Stimulated activated CD4-positive, alpha-beta T cell treated with anti-CD3 and anti-CD28 coated beads, TNF-alpha, amount 100 ng/mL, for 48 hours (primary cell): ENCODE measurements at places on chromosomes 7 and 10.

DNA sequence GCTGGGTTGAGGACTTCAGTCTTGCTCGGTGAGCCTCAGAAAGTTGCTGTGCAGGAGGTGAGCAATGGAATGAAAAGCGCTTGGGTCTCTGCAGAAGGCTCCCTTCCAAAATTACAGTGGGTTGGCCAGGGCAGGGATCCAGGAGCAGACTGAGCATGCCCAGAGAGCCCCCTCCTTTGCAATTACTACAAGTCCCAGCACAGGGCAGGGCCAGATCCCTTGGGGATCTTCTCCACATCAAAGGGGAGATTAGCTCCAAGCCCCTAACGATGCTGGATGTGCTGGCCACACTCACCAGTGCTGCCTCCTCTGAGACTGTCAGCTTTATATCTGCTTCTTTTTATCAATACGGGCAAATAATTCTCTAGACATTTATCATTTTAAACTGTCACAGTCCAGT, 337.5 kb downstream of the RPS24 start:
- no peak for DNase-seq

GRCh38 chr10:36675458-36675880, 449.9 kb upstream of the ANKRD30A start:
- DNase-seq: no peak

DNA sequence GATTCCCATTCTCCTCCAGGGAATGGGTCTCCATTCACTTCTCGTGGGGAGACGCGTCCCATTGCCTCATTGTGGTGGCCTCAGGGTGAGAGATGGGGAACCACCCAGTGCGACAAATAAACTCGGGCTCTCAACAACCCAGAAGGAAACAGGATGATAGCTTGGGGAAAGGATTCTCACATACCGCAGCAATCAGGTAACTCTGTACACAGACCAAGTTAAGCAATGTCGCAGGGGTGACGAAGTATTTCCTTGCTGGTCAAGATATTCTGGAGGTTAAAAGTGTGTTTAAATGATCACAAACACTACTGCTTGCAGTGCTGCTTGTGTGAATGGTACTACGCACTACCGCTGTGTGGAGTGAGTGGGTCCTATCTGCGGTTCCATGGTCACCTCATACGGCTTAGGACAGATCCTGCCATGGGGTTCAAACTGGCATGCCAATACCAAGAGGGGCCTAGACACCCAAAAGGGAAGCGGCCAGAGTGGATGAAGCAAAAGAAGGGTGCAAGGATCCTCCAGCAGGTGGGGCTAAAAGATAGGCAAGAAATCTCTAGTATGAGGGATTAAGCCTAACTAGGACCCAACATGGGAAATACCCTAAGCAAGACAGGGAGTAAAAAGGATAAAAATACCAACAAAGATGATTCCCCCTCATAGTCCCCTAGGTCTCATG, 143.8 kb upstream of the TMEM106B start:
- DNase-seq: peak; percentile 15

- DNase-seq: no peak
Observed at GRCh38 chr10:75935650-75936400, 504.4 kb downstream of the LRMDA start.

GRCh38 chr7:100148225-100148558, 526 bp upstream of the LAMTOR4 start:
- DNase-seq: no peak
